ENCODE measurements at places on chromosomes 4 and X. TPM values are rescaled to one million over a fixed set of nuclear protein-coding genes. Genes with fewer than 3 reads are reported as not detected.

- DNase-seq, result no peak
These were observed 37.7 kb downstream of the NBDY start for GRCh38 chrX:56766554-56767347.

The ASMT gene
- total RNA-seq, result 0.90 TPM

DNA sequence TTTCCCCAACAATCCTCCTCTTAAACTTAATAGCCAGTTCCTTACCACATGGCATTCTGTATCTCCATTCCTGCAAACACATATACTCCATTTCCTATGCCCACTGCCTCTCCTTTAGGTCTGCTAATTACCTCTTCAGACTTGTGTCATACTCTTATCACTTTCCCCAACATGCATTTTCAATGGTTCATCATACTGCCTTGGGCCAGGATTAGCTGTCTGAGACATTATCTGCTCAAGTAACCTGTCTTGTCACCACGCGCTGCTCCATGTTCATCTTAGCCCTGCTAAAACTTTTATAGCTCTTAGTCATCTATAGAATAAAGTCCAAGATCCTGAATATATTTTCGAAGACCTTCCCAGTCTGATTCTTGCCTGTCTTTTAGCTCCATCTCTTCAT is 224.1 kb upstream of the GK2 start:
- no peak for DNase-seq

DNA sequence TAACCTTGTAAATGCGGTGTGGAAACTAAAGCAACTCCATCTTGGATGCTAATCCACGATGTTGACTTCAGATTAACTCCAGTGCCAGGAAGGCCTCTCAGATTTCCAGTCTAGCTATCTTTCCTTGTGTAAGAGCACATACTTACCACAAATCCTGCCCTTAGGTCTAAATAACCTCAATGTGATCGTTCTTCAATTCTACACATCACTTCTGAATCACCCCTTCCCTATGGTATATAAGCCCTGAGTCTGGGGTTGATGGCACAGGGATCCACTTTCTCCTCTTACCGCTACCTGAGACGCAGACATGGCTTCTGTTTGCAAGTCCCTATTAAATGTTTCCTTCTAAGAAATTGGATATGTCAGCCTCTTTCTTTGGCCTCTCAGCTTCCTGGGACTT is 17.5 kb upstream of the ZNF41 start:
- no peak for DNase-seq

DNA sequence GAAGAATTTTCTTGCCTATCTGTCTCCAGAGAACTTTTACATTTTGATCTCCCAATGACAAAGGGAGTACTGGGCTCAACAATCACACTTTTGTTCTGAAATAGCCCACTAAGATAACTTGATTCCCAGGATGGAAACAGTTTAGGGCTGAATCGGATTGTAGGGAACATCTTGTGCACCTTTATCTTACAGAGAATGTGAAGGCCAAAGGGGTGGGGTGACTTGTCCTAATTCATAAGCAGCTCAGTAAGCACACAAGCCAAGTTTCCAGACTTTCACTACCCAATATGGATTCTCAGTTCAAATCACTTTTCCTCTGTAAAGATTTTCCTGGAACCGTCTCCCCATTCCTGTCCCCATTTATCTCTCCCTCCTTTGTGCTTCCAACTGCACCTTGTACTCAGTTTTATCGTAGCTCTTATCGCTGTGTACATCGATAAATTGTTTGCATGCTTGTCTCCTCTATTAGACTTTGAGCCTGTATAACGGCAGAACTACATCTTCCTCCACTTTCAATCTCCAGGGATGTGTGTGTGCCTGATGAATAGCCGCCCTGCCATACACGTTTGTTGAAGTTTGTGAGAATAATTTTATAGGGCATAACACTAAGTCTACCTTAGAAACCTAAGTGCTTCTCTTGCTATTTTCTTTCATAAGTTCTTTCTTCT is 77.4 kb downstream of the MBNL3 start:
- no peak for DNase-seq

DNA sequence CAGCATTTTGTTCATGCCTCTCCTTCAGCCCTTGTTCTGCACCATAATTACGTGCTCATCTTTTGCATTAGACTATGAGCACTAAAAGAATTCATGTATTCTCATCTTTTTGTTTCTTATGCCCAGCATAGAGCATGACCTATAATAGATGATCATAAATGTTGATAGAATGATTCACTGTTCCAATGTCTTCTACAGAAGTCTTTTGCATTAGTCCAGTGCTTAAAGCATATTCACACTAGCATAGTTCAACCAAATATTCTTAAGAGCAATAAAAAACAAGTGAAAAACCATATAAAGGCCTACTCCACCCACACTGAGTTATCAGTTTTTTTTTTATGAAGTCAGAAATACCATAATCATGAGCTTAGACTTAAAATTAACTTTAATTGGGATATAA is 36.5 kb upstream of the SLC10A4 start:
- DNase-seq, result no peak

The ZMAT1 gene
- 0.61 TPM for total RNA-seq

- DNase-seq, result peak; percentile 79
These were observed 231.9 kb upstream of the INTU start for GRCh38 chr4:127400731-127401346.

The PHOX2B gene
- total RNA-seq, result not detected

DNA sequence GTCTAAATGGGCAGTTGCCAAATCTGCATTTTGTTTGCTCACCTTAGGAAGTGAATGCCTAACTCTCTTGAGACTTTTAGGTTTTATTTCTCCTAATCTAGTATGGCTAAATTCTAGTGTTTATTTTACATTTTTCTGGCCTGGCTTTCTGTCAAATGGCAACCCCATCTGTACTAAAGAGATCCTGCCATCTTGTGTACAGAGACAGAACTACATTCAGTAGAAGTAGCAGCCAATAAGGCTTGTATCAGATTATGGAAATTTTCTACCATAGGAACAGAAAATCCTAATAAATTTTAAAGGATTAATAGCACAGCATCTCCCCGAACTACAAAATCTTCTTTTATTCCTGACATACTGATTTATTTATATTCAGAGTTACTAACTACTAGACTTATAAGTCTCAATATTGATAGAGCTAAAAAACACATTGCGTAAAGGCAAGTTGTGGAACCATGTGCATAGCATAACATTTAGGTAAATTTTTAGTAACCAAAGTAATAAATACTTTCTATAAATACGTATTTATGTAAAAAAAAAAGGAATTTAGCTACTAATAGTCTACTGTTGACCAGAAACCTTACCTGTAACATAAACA is 45.5 kb downstream of the TMEM144 start:
- peak; percentile 61 for DNase-seq

The HMGN5 gene
- total RNA-seq, result 1.8 TPM

GRCh38 chr4:7041801-7042502 is 1.2 kb upstream of the TADA2B start:
- no peak for DNase-seq

DNA sequence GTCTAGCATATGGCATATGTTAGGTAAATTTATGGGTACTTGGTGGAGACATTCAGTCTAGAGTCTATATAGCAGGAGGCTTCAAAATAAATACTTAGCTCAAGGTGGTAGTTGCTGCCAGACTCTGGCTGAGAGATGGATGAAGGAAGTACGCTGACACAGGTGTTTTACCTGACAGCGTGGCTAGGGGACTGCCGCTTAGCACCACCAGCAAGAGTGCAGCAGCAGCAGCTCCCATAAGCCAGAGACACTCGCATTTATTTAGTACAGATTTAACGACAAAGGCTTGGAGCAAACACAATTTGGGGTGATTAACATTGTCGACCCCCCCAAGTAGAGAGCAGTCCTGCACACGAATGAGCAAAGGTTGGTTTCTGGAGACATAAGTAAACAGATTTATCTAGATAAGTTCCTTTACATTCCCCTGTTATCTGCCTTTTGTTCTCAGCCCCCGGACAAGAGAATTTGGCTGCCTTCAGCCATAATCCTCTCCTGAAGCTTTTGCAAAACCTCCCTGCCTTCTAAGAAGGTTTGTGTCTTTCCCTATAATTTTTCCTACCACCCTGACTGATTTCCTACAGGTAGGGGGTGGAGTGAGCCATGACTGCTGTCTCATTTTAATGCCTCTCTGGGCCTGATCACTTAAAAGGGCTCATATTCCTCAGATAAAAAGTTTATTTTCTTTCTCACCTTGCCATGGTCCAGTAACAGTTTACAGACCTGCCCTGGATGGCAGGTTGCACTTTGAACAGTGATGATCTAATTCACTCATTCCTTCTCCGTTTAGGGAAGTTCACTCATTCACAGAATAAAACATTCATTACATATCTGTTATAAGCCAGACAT is 64.6 kb downstream of the RHOH start:
- DNase-seq, result no peak

- no peak for DNase-seq
These were observed 115.1 kb upstream of the DKK2 start for GRCh38 chr4:107151173-107151572.

DNA sequence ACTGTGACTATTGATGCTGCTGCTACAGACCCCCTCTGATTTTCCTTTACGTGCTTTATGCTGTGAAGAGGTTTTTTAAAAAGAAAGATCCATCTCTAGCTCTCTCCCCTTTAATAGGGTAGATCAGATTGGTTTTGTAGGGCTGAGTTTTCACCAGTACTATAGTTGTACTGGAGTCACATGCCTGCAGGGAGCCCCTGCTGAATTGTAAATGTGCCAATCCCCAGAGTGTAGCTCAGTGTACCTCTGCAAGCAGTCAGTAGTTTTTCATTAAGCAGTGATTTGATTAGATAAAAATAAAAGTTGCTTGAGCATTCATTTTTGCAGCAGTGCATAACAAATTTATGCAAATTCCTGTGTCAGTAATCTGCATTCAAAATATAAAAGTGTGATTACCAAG is 179.2 kb downstream of the IL1RAPL2 start:
- no peak for DNase-seq

DNA sequence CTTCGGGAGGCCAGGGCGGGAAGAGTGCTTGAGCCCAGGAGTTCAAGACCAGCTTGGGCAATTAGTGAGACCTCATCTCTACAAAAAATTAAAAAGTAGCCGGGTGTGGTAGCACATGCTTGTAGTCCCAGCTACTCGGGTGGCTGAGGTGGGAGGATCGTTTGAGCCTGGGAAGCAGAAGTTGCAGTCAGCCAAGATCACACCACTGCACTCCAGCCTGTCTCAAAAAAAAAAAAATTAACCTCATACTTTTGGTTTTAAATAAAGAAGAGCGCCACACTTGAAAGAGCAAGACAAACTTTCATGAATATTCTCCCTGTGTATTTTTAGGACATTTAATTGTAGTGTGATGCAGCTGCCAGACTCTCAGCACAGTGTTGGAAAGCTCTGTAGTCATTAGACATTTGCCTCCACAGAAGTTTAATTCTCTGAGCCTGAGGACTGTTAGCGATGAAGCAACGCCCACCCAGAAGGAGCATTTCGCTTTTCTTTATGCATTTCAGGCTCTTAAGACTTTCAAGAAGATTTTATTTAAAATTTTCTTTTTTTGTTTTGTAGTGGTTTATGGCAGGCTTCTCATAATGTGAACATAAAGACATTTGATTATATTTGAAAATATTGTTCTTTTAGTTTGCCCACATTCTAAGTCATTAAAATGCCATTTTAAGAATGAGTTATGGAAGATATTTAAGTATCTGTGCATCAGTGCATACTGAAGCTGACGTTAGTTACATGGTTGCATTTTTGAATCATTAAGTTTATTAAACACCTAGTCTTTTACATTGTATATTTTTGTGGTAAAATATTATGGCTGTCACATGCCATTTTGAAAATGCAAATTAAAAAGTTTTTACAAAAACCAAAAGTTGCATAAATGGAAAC is 45.8 kb downstream of the DCLK2 start:
- DNase-seq, result no peak

The SOWAHB gene
- total RNA-seq, result not detected

GRCh38 chr4:89537281-89537680 is 229.7 kb upstream of the GPRIN3 start:
- no peak for DNase-seq

DNA sequence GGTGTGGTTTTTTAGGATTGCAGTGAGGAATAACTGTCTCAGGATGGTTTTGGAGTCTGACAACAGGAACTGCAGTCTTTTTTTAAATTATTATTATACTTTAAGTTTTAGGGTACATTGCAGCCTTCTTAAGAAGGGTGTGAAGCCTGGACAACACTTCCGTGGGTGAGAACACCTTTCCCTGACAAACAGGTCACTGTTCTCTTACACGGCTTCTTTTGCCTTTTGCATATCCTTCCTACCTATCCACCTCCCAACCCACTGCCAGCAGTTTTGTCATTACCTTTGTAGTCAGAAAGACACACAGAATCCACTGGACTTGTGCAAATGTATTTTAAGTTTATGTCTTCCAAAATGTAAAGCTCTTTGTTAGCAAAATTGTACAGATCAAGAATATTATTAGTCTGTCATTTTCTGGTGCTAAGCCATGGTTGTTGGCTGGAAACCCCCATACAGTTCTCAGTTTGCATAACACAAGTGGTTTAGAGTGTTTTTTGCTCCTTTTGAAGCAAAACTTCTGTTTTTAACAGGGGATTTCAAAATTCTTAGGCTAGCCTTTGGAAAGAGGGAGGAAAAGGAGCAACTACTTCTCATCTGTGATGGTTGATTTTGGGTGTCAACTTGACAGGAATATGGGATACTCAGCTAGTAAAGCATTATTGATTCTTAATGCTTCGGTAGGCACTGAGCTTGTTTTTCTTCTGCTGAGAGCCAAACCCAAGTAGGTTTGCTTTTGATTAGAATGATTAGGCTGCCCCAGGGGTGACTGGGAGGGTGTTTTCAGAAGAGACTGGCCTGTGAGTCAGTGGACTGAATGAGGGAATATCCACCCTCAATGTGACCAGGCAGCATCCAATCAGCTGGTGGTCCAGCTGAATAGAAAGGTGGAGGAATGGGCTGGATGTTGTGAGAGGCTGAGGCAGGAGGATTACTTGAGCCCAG is 29.4 kb upstream of the KLHL2 start:
- DNase-seq, result no peak

- peak; percentile 35 for DNase-seq
These were observed 30.1 kb downstream of the KDM6A start for GRCh38 chrX:44903107-44903506.

GRCh38 chr4:119246177-119246733 is 33.7 kb downstream of the USP53 start:
- no peak for DNase-seq

DNA sequence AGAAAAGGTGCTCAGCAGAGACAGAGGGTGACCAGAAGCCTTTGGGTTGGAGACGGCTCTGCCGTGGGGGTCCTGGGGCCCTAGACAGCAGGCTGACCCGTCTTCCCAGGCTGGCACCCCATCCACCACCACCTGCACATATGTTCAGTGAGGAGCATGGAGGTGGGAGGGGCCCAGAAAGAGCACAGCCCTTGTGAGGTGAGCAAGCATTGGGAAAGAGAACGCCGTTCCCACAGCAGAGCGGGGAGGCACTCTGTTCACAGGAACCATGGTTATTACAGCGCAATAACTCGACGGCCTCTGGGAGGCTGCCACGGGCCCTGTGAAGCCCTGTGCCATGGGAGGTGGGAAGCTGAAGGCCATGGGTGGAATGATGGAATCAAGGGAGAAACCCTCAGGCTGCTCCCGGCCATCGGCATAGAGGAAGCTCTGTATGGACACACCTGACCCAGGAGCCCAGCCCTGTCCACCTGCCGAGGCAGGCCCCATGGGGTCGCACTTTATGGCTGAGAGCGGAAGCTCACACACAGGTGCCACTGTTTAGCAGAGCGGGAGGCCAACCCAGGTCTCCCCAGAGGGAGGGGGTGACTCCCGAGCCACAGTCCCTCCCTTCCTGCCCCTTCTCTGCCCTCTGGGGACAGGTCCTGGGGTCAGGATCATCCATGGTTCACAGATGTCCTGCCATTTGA is 93.5 kb upstream of the AFAP1 start:
- DNase-seq, result no peak

Measured in SK-MEL-5 (cell line).